ENCODE measurements at places on chromosomes 16 and 17.

DNA sequence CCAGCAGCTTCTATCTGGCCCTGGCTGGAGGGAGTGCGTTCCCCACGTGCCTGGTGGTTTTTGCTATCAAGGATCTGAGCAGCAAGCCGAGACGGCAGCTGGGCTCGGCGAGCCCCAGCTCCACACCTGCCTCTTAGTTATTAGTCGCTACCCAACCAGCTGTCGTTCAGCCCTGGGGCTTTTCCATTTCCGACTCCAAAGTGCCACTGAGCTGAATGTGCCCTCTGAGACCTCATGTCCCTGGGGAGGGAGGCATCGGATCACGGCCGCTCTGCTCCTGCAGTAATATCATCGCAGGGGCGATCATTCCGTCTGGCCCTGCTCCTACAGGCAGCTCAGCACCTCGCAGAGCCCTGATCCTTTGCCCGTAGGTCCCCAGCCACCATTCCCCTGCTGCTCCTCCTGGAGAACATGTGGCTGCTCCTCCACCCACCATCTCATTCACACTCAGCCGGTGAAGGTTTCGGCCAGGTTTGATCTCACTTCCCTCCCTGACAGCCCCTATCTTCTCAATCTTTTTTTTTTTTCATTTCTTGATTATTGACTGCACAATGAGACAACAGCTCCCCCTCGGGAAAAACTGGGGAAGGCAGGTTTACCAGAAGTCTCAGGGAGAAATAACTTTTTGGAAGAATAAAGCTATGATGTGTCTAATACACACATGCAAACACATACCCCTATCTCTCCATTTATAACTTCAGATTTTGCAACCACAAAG, 86.7 kb downstream of the ZFHX3 start:
- DNase-seq, result peak; percentile 30

DNA sequence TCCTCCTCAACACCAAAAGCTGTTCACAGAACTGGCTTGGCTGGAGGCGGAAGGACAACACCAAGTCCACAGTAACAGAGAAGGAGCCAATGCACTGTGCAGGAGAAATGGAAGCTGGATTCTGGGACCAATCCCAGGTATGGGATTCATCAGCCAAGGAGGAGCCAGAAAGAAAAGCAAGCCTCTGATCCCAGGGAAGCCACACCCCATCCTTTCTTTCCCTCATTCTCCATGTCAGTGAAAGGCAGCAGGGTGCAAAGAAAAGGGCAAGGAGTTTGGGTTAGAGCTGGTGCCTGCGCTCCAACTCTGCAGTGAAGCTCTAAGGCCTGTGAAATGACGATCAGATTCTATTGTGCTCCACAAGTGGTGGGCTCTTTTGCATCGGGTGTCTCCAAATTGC, 11.0 kb downstream of the DCAKD start:
- peak; percentile 31 for DNase-seq

DNA sequence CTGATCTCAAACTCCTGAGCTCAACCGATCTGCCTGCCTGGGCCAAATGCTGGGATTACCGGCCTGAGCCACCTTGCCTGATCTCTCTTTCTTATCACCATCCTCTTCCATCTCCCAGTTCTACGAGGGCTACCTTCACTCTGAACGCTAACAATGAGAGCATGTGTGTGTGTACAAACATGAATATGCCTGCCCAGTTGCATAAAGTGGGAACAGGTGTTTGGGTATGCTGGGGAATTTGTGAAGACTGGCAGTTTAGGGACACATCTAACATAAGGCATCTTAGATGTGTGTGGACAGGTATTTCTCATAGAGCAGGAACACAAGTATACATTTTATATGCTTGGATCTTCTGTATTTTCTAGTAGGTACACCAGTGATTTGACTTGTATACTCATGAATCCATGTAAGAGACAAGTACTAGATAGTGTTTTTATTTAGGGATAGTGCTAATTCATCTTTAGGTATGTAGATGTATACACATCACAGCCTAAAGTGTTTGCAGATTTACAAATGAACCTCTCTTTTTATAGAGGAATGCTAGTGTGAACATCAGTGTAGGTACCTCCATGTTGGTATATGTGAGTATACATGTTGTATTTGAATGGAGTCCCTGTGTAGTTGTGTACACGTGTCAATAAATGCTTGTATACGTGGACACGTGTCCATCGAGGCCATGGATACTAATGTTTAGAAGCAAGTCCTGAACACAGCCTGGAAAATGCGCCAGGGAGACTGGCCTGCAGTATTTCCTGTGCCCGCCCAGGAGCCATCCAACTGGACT, 1.2 kb upstream of the DLX4 start:
- no peak for DNase-seq

GRCh38 chr16:78735337-78735736, 635.9 kb downstream of the WWOX start:
- no peak for DNase-seq

DNA sequence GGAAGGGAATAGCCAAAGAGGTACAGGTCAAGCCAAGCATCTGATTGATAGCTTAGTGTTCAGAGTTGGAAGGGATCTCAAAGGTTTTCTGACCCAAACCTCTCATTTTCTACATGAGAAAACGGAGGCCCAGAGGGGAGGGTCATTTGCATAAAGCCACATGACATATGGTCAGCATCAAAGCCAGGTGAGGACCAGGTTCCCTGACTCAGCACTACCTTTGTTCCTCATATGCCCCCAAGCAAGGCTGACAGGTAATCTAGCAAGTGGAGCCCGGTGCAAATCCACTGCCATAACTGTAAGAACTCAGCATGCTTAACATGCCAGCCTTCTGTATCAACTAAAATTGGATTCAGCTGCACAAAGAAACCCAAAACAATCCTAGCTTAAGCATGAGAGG, 28.2 kb upstream of the CCL1 start:
- DNase-seq, result no peak

DNA sequence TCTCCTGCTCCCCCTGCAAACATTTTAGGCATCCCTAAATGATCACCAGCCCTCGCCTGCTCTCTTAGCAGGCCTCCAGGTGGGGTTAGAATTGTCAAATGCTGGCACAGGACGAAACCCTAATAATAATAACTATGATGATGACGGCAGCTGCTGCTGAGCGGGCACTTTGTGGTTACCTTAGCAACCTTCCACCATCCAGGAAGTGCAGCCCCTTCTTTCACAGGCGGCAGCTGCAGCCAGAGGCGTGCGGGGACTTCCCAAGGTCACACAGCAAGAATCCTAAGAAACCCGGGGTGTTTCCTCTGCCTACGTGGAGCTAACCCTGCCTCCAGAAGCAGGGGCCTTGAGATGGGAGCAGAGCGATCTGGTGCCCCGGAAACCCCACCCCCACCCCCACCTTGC, 22.4 kb upstream of the EIF1 start:
- DNase-seq, result no peak

GRCh38 chr17:20253323-20253722, 214.0 kb downstream of the LGALS9B start:
- no peak for DNase-seq

- peak; percentile 16 for DNase-seq
Observed at GRCh38 chr17:60077672-60078519, 825 bp downstream of the HEATR6 start.

DNA sequence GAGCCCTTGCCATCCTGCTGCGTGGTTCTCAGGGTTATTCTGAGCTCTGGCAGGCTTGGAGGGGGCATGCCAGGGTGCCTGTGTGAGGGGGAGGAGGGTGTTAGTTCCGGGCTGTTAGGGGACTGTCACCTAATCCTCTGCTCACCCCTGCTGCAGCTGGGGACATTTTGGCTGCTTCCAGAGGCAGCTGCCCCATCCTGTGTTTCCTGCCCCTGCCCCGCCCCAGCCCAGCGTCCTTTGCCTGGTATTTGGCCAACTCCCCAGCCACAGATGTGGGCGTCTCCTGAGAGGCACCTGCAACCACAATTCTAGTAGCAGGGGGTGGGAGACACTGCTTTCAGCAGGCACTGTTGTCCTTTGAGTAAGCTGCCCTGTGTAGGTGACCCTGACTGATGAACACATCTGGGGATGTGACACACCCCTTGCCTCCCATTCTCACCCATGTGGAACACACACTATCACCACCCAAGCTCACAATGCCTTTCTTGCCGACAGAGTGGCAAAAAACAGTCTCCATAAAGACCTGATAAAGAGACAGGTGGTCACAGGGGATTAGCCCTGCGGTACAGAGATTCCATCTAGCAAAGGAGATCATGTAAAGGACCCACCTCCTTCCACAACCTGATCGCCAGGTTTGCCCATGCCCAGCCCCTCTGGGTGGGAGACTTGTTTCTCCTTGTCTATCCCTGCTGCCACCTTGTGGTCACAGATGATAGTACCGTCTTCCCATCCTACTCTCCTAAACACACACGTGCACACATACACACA, at the start of gene CHRNE:
CHRNE (minus strand) TSS at position 48 of the 768 bp plus-strand sequence; CDS start at position 13, 35 bp downstream.
- peak; percentile 53 for DNase-seq

DNA sequence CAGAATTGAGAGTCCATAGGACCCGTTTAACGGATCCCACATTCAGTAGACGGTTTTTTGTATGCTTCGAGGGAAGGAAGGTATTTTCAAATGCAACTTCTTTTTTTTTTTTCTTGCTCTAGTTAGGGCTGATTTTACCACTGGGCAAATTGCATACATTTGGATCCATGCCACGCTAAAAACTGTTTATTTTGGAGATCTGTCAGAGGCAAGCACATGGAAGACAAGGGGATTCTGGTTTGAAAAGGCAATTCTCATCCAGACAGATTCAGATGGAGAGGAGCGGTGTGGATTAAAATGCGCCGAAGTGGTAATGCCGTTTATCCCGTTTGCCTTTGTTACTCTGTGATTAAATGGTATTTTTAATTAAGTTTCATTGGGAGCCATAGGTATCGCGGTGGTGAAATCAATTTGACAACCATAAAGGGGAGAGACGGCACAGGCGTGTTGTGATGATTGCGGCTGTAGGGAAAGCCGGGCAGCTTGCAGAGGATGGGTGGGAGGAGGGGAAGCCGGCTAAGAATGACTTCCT, 170.4 kb downstream of the IRX3 start:
- DNase-seq, result no peak

- DNase-seq, result no peak
Observed at GRCh38 chr16:81014672-81015071, 7.7 kb downstream of the CENPN start.
